Lower lobe of right lung (tissue), 2 donors: ENCODE measurements at places on chromosomes 1 and 21. TPM values are rescaled to one million over a fixed set of nuclear protein-coding genes. Genes with fewer than 3 reads are reported as not detected.

DNA sequence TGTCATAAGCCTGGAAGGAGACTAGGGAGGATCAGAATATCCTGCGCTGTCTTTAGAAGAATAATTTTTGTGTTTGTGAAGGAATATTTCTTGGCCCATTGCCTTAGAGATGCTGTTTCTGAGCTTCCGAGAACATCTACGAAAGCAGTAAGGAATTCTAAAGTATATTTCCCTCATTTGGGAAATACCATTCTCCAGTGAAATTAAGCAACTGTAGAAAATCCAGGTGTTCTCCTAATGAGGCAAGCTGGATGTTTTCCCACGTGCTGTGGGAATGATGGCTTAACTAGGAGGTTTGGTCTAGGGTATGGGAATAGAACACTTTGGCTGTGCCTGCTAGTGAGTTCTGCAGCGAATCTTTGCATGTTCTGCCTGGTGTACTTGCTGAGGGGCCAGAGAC, 168.9 kb upstream of the KIAA0040 start:
- DNase-seq, result no peak
- peaks cover 11% of the 10 kb centered on the region for H3K27me3 ChIP-seq
- no peak overlapping the region for H3K27ac ChIP-seq

GRCh38 chr1:51877434-51878307, 856 bp downstream of the NRDC start:
- peak overlapping the region; percentile 94 for H3K27ac ChIP-seq
- no peak for DNase-seq
- no peaks in the 10 kb centered on the region for H3K36me3 ChIP-seq
- peaks cover 7% of the 10 kb centered on the region for H3K27me3 ChIP-seq
- peaks cover 36% of the 10 kb centered on the region for H3K4me1 ChIP-seq

The PRAMEF5 gene
- not detected for total RNA-seq

The PLCH2 gene
- total RNA-seq, result 3.8 TPM

GRCh38 chr1:231557411-231557810, 28.9 kb downstream of the TSNAX start:
- H3K27me3 ChIP-seq, result no peaks in the 10 kb centered on the region
- H3K4me1 ChIP-seq, result peaks cover 7% of the 10 kb centered on the region

DNA sequence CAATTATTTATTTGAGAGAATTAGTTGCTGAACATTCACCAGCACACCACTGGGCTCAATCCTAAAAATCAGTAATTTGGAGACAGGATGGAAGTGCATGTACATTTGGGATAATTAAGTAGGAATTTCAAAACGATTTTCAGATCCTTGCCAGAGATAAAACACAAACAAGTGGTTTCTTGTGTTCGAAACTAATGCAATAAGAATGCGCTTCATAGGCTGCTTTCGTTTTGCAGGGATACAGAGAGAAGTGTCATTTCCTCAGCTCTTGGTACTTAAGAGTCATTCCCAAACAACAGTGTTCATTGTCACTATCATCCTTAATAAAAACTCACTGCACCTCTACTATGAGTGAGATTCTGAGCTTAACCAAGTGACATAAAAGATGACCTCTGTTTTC, 20.6 kb upstream of the USP24 start:
- no peaks in the 10 kb centered on the region for H3K27me3 ChIP-seq
- H3K36me3 ChIP-seq, result no peaks in the 10 kb centered on the region
- no peak overlapping the region for H3K4me3 ChIP-seq
- H3K4me1 ChIP-seq, result no peaks in the 10 kb centered on the region
- no peak overlapping the region for H3K27ac ChIP-seq
- no peak for DNase-seq

GRCh38 chr1:236534151-236534651, 10.4 kb downstream of the LGALS8 start:
- peaks cover 15% of the 10 kb centered on the region for H3K4me1 ChIP-seq
- no peak overlapping the region for H3K27ac ChIP-seq
- H3K36me3 ChIP-seq, result peaks cover 61% of the 10 kb centered on the region
- no peak for DNase-seq
- no peaks in the 10 kb centered on the region for H3K27me3 ChIP-seq
- H3K4me3 ChIP-seq, result no peak overlapping the region

The VPS13D gene
- 81.7 TPM for total RNA-seq

The OR2M3 gene
- not detected for total RNA-seq
